ENCODE measurements at places on chromosomes 1 and 21.

- DNase-seq: no peak
These were observed 118.2 kb downstream of the DYRK1A start for GRCh38 chr21:37484535-37485474.

- no peak for DNase-seq
These were observed 341.8 kb downstream of the NPHP4 start for GRCh38 chr1:5650283-5651026.

- DNase-seq: no peak
These were observed 39.7 kb upstream of the IFNLR1 start for GRCh38 chr1:24226749-24227148.

- no peak for DNase-seq
These were observed 11.3 kb downstream of the DCAF8 start for GRCh38 chr1:160251011-160251410.

GRCh38 chr1:225908773-225909172 lies 15.3 kb downstream of the PYCR2 start:
- DNase-seq: no peak

DNA sequence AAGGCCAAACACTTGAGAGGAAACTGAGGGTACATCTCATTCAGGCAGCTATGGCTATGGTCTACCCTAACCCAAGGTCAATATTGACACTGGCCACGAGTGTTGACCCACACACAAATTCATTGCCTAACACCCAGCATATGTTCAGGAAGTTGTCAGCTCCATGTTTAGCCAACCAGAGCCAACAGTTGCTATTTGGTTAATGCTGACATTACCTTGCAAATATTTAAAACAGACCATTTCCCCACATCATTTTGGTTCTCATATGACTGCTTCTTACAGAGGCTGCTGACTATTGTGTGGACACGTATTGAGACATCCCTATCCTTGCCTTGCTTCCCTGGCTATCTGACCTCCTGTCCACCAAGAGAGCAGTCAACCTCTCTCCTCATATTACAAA lies 97.3 kb downstream of the LMX1A start:
- no peak for DNase-seq

DNA sequence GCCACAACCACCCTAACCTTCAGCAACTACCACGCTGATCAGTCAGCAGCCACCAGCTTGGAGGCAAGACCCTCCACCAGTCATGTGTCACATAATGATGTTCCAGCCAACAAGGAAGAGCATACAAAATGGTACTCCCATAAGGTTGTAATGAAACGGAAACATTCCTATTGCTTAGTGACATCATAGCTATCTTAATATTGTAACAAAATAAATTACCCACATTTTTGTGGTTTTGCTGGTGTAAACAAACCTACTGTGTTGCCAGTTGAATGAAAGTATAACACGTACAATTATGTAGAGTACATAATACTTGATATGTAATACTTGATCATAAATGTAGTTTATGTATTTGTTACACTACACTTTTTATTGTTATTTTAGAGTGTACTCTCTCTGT lies 1363.2 kb upstream of the ADGRL4 start:
- DNase-seq: no peak

DNA sequence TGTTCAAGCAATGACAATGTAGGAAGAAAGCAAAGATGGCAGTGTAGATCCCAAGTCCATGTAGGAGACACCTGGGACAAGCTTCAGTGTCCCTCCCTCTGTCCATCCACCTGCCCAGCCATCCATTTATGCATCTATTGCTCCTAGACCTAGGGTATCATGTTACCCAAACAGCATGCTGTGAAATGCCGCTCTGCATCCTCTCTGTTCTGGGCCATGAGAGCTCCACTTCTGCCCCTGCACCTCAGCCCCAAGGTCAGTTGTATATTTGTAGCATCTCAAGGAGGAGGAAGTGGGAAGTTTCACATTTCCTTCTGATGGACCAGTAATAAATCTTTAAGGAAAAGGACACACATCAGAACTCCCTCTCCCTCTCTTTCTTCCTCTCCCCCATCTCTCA lies 27.9 kb upstream of the TSPEAR start:
- no peak for DNase-seq

All from esophagus squamous epithelium (tissue), 5 donors.